ENCODE measurements at places on chromosomes 1 and 21. TPM values are rescaled to one million over a fixed set of nuclear protein-coding genes. Genes with fewer than 3 reads are reported as not detected.

DNA sequence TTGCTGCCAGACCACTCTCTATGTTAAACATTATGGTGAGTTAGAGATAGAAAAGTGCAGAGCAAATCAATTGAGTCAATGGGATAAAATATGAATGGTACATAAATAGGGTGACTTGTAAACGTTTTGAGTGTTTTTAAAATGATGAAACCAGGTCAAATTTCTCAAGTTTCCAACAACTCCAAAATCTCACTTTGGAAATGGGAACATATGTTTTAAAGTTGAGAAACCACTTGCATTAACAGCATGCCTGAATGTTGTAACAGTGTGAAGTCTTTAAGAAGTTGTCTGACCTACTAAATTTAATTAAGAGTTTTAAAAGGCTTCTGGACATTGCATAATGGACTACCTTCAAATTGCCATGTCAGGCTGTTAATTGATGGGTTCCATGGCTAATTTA lies 33.6 kb upstream of the RAVER2 start:
- no peak for DNase-seq

- DNase-seq = no peak
Measured at GRCh38 chr21:33022828-33023573, 2.7 kb upstream of the OLIG2 start.

The FMN2 gene
- 0.14 TPM for polyA plus RNA-seq

The SPRR2G gene
- 14.7 TPM for polyA plus RNA-seq

- DNase-seq = no peak
Measured at GRCh38 chr1:165137551-165138316, 218.8 kb downstream of the LMX1A start.

The SH2D5 gene
- 1.4 TPM for polyA plus RNA-seq

The SPATA46 gene
- polyA plus RNA-seq = not detected

The KIAA0040 gene
- 12.7 TPM for polyA plus RNA-seq
